Muscle of leg (tissue), 16 donors: ENCODE measurements at places on chromosomes 6 and 20.

- DNase-seq: no peak
These were observed 14.9 kb upstream of the PANK2 start for GRCh38 chr20:3874194-3874844.

DNA sequence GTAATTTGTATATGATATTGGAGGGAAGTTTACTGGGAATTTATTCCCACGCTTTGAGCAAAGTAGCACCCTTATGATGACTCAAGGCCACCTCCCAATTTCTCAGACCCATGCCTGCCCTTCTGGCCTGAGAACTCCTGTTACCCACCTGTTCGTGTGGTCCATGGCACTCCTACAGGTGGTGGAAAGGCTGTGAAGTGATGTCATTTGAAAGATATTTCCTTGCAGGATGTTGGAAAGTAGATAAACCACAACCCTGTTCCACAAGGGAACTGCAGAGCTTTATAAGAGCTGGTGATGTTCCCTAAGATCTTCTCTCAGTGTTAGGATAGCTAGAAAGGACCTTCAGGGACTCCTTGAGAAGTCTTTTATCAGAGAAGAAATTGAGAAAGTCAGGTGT, 70.5 kb downstream of the ADGRG6 start:
- no peak for DNase-seq

GRCh38 chr6:127420556-127420955, 38.6 kb downstream of the KIAA0408 start:
- DNase-seq: peak; percentile 91

DNA sequence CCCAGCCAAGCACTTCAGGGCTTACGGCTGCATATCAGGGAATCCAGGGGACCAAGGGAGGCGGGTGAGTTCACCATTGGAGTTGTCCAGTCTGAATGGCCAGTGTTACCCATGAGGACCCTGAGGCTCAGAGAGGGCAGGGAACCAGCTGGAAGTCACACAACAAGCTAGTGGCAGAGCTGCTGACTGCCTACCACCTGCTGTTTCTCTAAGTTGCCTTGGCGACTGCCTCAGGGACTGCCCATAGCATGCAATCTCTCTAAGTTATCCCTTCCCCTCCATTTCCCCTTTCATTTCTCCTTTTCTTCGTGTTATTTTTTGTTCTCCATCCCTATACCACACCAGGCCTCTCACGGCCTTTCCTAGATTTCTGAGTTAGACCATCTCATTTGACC, 71.8 kb upstream of the SIRPA start:
- no peak for DNase-seq

- peak; percentile 37 for DNase-seq
These were observed 733 bp downstream of the ZBTB22 start for GRCh38 chr6:33316603-33317418.

- DNase-seq: no peak
These were observed 58.1 kb downstream of the RAB44 start for GRCh38 chr6:36755435-36756348.

GRCh38 chr6:146651482-146651863, 52.7 kb downstream of the ADGB start:
- DNase-seq: no peak

DNA sequence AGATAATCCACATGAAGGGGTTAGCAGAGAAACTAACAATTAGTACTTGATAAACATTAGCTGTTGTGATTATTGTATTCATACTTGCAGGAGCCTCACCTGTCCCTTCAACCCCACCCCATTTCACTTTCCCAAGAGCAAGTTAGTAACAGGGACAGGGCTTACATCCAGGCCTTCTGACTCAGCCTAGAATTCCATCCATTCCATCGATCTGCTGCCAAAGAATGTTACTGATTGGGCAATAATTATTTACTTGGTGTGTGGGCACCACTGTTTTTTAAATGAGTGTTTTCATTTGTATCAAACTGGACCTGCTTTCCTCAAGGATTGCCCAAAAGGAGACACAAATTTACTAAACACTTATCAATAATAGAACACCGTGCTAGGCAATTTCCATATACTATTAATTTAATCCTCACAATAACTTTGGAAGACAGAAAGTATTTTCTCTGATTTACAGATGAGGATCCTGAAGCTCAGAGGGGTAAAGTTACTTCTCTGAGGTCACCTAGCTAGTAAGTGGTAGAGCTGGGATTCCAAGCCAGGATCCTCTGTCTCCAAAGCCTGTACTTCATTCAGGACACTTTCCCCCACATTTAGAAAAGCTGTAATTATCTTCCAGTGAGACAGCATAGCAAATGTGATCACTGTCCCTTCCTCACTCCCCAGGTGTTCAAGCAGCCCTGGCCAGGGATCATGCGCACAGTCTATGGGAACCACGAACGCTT, 32.8 kb downstream of the GSS start:
- DNase-seq: no peak

GRCh38 chr6:22010102-22010501, 286.7 kb downstream of the PRL start:
- no peak for DNase-seq

DNA sequence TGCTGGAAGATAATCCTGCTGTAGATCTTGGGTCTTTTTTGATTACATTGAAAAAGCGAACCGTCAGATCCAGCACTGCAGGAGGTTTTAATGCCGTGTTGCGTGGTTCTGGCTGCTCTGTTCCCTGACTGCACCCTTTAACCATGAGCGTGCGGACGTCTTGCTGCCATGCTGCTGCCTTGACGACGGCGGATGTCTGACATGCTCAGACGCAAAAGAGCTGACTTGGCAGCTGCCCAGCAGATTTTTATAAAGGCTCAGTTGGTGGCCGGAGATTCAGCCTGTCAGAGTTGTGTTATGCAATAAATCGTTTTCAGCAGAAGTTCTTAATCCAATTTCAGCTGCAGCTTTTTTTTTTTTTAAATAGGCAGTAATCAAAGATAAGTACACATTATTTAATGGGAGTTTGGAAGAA, 119.4 kb downstream of the JARID2 start:
- peak; percentile 88 for DNase-seq

DNA sequence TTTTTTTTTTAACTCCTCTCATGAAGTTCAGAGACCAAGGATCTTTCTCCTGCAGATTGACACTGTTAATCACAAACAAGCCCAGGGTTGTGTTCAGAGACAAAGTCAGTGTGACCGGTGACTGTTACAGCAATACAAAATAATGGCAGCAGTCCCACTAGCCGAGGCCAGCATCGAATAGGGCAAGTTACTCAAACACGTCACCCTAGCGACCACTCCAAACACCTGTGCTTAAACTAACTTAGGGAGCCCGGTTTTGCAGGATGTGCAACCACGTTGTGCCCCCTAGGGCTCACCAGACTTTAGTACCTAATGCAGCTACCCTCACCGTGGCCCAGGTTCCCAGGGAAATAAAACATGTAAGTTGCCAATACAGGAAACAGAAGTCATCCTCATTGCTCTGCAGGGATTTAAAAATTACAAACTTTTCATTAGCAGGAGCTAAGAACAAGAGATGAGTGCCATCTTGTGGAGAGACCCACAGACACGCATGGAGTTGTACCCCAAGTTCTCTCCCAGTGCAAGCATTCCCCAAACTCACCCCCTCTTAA, 38.1 kb downstream of the FAM50B start:
- peak; percentile 41 for DNase-seq
